ENCODE measurements at places on chromosomes 12 and 14.
A peak's percentile ranks its signal among the peaks of the same experiment; 100 is the strongest.

DNA sequence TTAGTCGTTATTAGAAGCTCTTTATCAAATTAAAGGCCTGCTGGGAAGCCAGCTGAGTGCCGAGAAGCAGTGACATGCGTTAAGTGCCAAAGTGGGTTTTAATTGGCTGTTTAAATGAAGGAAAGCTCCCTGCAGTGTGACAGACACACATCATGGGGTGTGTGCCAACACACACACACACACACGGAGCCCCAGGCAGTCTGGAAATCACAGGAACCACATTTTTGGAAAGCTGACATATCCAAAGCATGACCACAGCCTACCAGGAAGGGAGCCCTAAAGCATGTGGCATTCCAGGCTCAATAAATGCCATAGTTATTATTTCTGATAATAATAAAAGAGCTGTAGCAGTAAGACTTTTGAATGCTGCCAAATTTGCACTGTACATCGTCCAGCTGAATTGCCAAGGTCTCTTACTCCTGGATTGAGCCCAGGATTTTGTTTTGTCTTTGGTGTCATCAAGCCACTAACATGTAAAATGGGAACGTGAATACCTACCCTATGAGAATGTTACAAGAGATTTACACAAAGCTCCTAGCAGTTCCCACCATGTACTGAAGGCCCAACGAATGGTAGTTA lies 135.1 kb downstream of the TMEM30B start:
- no peak for DNase-seq

DNA sequence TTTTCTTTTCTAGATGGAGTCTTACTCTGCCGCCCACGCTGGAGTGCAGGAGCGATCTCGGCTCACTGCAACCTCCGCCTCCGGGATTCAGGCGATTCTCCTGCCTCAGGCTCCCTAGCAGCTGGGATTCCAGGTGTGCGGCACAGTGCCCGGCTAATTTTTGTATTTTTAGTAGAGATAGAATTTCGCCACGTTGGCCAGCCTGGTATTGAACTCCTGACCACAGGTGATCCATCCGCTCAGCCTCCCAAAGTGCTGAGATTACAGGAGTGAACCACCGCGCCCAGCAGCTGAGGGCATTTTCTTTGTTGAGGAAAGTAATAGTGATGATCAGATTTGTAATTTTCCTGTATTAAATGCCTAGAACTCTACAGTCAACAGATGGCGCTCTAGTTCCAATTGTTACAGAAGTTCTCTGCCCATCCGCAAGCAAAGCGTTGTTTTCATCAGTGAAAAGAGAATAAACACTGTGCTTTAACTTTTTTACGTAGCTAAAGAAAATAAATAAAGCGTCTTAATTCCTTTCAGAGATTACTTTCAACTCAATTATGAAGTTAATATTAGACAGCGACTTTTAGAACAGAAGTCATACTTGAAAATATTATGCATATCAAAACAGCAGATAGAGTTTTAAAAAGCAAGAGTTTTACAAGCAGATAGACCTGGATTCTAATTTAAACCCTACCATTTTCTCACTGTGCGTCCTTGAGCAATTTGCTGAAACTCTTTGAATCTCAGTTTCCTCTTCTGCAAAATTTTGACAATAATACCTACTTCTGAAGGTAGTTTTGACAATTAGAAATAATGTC lies 335.1 kb downstream of the DUSP6 start:
- peak; percentile 53 for DNase-seq

DNA sequence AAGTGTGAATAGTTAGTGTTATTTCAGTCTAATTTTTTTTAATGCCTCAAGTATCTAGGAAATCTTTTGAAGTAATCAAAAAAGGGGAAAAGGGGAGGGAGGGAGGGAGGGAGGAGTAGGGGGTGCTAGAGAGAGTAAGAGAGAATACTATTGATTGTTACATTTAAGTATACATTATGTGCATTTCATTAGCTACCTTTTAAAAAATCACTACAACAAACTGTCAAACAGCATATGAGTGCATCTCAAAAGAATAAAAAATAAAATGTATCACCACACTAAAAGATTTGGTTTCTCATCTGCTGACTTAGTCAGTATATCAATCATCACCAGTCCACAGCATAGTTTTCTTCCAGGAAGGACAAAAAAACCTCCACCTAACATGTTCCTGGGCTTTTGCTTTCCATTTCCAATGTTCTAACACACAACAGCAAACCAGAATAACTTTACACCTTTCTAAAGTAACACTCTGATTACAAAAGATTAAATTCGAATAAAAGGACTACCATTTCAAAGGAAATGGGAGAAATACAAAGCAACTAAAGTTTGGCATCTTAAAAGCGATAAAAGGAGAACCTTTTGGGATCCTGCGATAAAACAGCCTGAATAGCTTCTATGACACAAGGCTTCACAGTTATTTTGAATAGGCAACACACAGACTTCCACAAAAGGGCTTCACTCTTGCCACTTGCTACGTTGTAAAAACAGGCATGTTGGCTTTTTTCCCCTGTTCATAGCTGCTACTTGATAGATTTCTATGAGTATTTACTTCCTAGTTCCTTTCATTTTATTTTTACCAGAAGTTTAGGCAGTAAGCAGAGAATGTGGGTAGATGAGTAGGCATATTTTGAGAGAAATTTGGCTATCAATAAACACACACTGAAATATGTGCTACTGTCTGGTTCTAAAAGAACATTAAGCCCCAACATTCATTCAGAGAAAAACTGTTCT lies 160.9 kb downstream of the EPS8 start:
- no peak for DNase-seq

DNA sequence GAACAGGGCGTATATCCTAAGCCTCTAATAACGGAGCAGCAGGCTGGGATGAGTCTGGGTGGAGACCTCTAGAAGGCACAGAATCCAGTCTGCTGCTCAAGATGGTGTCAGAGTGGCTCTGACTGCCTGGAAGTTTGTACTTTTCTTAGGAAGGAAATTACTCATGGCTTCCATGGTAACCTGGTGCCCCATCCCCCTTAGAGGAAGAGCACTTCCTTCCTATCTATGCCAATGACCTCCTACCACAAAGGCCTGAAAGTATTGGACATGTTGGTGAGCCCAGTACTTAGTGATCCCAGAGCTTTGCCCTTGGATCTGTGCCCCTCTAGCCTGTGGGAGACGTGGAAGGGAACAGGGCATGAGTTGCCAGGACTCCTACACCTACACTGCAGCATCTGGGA lies 1.5 kb downstream of the BATF start:
- no peak for DNase-seq

- no peak for DNase-seq
Observed at GRCh38 chr12:18684430-18684829, 53.4 kb downstream of the PLCZ1 start.

GRCh38 chr12:30043151-30043847 lies 259.6 kb upstream of the TMTC1 start:
- no peak for DNase-seq

GRCh38 chr12:39638840-39639239 lies 19.2 kb upstream of the ABCD2 start:
- no peak for DNase-seq

GRCh38 chr14:77088219-77088618 lies 9.8 kb upstream of the CIPC start:
- DNase-seq, result no peak

DNA sequence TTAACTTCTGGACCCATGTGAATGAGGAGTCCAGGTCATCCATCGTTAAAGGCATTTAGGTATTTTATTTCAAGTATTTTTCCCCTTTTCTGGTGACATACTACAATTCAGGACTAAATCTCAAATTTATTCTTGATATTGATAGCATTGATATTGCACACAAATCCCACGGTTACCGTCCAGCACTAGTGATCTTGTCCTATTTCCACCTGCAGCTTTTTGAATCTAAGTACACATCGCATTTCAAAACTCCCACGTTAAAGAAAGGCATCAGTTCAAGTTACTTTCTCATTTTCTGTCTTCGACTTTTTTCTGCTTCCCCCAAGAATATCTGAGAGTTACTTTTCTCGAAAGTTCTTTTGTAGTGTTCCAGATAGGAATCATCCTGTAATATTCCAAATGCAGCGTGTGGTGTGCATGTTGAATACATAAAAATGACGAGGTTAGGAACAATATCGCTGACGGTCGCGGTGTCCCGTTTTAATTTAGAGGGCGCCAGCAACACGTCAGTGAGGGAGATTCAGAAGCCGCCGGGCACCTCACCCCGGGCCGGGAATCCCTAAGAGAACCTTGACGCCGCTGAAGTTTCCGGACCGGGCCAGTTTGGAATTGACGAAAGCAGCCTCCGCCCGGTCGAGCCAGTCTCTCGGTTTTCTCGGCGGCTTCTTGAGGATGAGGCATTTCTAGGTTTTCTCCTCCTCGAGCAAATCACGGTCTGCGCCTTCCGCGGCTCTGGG lies 569 bp upstream of the RGS6 start:
- no peak for DNase-seq

DNA sequence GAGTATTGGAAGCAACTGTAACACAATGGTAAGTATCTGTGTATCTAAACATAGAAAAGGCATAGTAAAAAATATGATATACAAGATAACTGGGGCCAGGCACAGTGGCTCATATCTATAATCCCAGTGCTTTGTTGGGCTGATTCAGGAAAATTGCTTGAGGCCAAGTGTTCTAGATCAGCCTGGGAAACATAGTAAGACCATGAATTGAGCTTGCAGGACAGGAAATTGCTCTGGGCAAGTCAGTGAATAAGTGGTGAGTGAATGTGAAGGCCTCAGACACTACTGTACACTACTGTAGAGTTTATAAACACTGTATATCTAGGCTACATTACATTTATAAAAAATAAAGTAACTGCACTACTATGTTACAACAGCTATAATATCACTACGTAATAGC lies 75.2 kb downstream of the GPR135 start:
- no peak for DNase-seq

DNA sequence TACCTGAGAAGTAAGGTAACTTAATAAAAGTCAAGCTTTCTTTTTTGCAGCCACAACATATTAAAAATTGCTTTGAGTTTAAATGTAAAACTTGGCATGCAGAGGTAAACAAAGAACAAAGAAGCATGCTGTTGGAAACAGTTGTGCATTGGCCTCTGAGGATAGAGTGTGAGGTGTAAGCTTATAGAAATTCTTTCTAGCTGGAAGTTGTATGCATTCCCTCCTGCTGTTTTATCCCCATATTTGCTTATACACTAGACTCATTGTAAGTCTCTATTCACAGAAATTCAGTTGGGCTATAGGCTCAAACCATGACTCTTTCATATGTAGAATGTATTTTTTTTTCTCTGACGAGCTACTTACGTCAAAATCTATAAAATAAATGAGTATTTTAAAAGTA lies 316.3 kb downstream of the SLC6A15 start:
- DNase-seq, result no peak

- no peak for DNase-seq
Observed at GRCh38 chr12:12718853-12719252, 1.7 kb downstream of the CDKN1B start.

GRCh38 chr12:23204933-23205778 lies 580.2 kb downstream of the ETNK1 start:
- peak; percentile 9 for DNase-seq

GRCh38 chr12:131075611-131076010 lies 121.9 kb downstream of the ADGRD1 start:
- DNase-seq, result no peak

- no peak for DNase-seq
Observed at GRCh38 chr12:90618586-90618985, 336.4 kb downstream of the CCER1 start.

DNA sequence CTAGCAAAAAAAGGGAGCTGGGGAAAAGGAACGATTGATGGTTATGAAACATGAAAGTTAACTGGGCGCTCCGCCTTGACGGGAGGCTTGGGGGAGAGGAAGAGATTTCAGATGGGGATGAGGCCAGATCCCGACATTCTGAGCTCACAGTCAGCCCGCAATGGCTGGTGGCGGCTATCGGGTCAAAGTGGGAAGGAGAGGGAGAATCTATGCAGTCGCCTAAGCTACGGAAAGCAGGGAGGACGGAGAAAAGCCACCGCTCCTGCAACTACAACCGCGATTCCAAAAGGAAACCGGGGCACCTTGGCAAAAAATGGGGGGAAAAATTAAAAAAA lies 502 bp downstream of the MPHOSPH9 start:
- DNase-seq, result no peak

DNA sequence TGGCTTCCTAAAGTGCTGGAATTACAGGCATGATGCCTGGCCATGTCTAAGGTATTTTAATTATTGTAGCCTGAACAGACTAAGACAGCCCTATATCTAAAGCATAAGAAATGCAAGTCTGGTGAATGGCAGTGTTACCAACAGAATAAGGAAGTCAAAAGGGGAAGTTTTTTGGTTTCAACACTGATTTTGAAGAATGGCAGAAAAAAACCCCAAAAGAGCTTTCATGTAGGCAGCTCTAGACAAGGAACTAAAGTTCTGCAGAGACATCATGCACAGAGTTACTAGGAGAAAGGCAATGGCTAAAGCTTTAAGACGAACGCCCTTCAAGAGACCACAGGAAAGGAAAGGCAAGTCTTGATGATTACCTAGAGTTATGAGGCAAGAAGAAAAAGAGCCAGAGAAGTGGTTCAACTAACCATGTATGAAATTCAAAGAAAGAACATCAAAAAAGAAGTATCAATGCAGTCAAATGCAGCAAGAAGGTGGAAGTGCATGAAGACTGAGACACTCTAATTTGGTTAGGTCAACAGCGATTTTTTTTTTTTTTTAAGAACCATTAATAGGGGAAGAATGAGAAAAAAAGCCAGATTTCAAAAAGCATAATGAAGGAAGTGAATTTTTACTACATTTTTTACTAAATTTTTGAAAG lies 50.8 kb downstream of the RPS6KA5 start:
- no peak for DNase-seq

- DNase-seq, result no peak
Observed at GRCh38 chr14:38838049-38838978, 264.7 kb downstream of the SEC23A start.

DNA sequence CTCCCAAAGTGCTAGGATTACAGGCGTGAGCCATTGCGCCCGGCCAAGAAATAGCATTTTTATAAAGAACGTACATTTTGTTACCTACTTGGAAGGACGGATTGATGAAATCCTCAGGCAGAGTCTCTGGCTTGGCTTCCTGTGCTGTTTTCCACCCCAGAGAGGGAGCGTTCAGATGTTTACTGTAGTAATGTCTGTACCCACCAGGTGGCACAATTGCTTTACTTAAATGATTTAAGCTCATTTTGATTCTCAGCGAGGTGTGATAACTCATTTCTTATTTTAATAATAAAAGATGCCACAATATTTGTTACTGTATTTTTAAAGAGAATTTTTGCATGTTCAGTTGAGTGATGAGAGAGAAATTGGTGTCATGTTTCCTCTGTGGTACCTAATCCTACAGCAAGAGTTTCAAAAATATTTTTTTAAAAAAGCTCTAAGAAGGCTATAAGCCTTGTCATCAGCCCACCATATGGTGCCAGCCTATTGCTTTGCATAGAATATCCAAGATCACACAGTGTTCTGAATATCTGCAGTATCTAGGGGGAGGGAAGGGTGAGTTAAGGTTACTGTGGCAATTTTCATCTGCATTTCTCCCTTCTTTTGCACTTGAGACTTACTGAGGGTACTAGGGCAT lies 82.6 kb upstream of the TRAF3 start:
- DNase-seq, result peak; percentile 72

All from effector memory CD8-positive, alpha-beta T cell (primary cell).